ENCODE measurements at places on chromosomes 7 and 10.

- no peak for DNase-seq
Measured at GRCh38 chr7:129990403-129991192, 37.8 kb upstream of the UBE2H start.

DNA sequence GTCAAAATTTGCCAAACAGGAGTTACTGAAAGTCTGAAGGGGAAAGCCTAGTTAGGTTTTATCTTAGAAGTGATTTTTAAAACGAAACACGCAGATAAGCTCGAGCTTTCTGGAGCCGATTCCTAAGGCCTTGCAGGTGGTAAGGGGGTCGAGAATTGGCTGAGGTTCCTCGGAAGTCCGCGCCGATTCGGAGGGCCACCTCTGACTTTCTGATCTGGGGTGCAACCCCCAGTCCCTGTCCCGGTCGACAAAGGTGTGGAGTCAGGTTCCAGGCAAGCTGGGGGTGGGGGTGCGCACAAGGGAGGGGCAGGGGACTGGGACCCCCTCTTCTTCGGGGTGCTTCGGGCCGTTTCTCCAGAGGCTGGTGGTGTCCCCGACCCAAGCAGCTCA is 701 bp upstream of the CUL1 start:
- no peak for DNase-seq

- DNase-seq: no peak
Measured at GRCh38 chr10:13637303-13637856, 50.6 kb downstream of the PRPF18 start.

- no peak for DNase-seq
Measured at GRCh38 chr10:116111483-116112095, 161.4 kb downstream of the GFRA1 start.

GRCh38 chr7:23520582-23520981 is 11.2 kb downstream of the TRA2A start:
- DNase-seq: peak; percentile 38

GRCh38 chr10:87585565-87586514 is 73.8 kb upstream of the PAPSS2 start:
- no peak for DNase-seq

DNA sequence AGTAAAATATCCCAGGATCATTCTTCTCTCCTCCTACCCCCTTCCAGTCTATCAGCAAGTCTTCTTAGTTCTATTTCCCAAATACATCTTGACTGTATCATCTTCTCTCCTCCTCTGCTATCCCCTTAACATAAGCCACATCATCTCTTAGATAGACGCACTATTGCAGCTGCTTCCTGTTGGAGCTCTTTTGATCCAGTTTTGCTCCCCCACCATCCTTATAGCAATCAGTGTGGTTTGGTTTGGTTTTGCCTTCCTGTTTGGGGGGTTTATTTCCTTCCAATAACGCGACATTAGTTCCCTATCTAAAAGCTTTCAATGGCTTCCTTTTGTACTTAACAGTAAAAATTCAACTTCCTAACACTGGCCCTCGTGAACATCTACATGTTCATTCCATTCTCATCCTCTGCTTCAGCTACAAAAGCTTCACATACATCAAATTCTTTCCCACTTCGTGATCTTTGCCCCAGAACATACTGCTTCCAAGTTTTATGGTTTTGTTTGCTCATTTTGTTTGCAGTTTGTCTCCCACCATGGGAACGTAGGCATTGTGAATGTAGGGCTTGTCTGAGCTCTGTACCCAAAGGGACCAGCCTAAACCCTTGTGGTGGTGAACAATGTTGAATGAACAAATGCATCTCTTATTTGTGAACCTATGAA is 33.7 kb upstream of the PLXDC2 start:
- DNase-seq: no peak

DNA sequence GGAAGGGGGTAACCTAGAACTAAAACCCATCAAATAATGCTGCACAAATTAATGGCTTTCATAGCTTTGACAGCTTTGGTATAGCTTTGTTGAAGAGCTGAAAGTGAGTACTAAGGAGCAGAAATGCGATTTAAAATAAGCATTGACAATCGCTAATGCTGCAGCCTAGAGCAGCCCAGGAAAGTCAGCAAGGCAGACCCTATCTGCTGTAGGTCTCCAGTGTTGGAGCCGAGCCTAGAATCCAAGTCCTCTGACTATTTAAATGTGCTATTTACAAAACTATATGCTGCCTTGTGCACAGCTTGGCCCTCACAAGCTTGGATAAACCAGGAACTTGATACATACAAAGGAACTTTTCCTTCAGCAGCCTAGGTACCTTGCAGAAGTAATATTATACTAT is 64.9 kb upstream of the ASAH2 start:
- DNase-seq: no peak

DNA sequence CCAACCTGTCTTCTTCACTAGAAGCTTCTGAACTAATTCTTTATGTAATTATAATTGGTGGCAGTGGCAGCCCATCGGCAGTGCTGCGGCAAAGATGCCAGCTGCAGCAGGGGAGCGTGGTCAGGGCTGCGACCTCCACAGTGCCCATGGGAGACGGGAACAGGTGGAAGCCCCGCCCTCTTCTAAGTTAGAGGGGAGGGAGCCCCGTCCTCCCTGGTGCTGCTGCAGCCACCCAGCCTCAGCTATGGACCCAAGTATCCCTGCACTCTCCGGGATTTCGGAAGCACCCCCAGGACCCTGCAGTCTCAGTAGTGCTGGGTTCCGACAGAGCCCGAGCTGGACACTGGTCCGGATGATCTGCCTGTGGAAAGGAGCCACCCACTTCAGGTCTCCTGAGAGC is 117.0 kb upstream of the MBL2 start:
- no peak for DNase-seq

DNA sequence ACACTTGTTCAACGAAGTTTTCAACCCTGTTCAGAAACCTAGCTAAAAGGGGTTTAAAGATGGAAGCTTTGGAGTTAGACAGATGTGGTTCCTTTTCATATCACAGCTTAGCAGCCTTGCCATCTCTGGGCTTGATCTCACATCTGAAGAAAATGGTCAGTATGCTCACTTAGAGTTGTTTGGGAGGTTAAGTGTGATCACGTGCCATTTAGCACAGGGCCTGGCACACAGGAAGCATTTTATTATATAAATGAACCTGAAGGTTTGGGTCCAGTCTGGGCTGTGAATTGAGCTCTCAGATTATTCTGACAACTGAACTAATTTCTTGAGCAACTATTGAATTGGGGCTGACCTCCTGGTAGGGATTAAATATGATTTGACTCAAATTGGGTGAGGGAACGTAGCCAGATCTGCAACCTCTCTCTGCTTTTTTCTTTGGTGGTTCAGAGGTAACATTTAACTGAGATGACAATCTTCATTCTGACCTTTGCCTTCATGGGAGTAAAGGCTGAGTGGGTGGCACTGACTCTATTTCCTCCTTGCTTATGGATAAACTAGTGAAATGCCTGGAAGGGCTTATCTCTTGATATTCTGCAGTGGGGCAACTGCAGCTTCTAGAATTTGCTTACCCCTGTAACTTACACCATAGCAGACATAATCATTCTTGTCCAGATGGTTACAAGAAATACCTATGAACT is 10.2 kb upstream of the HKDC1 start:
- no peak for DNase-seq

DNA sequence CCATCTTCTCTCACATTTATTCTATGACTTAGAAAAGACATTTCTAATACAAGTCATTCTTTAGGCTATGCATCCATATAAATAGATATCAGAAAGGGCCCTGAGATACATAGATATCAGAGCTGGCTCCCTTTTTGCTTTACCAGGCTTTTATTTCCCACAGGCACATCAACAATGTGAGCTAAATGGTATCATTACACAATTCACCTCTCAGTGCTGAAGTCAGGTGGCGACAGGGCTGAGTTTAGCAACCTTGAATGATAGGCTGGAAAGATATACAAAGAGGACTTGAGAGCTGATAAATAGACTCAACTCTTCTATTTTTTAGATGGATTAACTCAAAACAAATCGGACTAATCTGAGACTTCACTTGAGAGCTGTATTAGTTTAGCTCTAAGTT is 189.2 kb upstream of the COL1A2 start:
- no peak for DNase-seq

GRCh38 chr10:62813453-62813852 is 2.7 kb downstream of the EGR2 start:
- no peak for DNase-seq

DNA sequence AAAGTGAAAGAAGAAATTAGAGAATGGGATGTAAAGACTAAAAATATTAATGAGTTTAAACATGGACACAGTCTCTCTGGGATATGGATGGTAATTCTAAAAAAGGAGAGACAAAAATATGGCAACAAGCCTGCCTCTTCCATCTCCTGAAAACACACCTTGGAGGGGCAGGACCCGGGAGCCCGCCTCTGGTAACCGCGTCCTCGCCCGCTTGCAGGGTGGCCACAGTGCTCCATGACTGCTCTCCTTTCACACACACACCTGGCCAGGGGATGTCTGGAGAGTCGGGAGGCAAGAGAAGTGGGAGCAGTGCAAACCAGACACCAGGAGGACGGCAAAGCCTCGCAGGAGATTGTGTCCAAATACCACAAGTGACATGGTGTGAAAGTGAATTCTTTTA is 166.3 kb downstream of the ZMYND11 start:
- no peak for DNase-seq

- no peak for DNase-seq
Measured at GRCh38 chr10:109037978-109038377, 885.3 kb downstream of the XPNPEP1 start.

- no peak for DNase-seq
Measured at GRCh38 chr10:112004075-112004474, 179.5 kb downstream of the GPAM start.

DNA sequence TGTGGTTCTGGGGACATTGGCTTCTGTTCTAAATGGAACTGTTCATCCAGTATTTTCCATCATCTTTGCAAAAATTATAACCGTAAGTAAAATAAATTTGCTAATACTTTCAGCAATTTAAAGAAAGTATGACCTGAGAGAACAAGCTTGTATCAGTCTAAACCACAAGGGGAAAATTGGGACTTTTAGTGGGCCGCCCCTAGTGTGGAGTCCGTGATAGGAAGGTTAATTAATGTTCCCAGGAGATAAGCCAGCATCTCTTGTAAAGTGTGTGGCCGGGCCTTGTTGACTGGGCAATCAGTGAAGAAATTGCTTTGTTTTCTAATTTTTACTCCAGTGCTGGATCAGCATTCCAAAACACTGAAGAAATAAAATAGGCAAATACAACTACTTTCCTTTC is 83.0 kb downstream of the ABCB5 start:
- no peak for DNase-seq

DNA sequence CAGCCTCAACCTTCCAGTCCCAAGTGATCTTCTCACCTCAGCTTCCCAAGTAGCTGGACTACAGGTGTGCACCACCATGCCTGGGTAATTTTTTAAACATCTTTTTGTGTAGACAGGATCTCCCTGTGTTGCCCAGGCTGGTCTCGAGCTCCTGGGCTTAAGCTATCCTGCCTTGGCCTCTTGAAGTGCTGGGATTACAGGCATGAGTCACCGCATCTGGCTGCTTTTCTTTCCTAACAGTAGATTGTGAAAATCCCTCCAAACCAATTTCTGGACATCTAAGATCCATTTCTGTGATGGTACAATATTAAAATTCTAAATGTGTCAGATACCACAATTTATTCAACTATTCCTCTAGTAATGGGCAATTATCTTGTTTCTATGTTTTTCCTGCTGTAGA is 38.7 kb downstream of the RAB18 start:
- no peak for DNase-seq

GRCh38 chr10:92290076-92290836 is 622 bp downstream of the CPEB3 start:
- DNase-seq: peak; percentile 47

GRCh38 chr10:73044378-73045285 is 52.0 kb downstream of the P4HA1 start:
- no peak for DNase-seq

DNA sequence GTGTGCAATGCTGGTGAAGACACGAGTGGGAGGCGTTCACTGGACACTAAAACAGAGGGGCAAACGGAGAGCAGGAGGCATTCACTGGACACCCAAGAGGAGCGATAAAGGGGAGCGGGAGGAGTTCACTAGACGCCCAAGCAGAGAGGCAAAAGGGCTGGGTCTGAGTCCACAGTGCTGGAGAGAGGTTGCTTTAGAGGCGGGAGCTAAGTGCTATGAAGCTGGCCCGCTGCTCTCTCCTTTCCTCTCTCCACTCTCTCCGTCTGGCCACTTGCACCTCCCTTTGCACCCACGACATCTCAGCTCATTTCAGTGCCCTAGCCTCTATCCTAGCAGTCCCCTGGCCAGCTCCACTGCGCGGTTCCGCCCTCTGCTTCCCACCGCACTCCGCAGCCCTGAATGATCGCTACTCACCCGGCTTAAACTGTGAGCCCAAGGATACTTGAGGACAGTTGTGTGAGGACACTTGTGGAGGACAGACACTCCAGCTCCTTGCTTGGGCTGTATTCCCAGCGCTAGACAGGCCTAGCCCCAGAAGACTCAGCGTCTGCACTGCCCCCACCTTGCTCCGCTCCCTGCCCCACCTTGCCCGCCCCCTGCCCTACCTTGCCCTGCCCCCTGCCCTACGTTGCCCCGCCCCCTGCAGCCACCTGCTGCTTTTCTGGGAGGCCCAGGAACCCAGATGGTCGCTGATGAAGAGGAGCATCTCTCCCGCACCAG is 78.8 kb upstream of the CPXM2 start:
- no peak for DNase-seq

DNA sequence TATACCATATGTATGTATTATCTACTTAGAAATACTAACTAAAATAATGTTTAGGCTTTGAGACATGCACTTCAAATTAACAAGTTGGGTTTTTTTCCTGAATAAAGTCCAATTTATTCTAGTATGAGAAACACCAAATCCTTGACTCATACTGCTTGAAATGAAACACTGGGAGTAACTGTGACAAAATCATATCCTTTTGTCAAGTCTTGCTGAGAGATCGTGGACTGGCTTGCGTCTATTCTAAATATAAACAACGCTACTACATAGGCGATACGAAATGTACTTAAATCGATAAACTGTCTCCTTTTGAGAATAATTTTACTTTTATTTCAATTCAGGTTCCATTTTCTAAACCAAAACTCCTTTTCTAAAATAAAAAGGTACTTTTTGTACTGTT is 16.3 kb downstream of the SMURF1 start:
- DNase-seq: no peak

DNA sequence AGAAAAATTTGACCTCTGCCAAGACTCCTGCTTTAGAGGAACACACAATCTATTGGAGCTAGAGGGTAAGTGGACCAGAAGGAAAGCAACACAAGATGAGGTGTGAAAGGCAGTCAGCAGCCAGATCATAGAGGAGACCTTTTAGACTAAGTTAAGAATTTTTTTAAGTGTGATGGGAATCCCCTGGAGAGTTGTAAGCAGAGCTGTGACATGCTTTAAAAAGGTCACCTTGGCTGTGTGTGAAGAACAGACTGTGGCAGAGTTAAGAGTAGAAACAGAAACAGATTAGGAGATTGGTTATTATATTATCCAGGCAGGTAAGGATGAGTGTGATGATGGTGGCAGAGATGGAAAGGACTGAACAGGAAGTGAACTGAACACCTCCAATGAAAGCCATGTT is 23.5 kb downstream of the CPEB3 start:
- no peak for DNase-seq

DNA sequence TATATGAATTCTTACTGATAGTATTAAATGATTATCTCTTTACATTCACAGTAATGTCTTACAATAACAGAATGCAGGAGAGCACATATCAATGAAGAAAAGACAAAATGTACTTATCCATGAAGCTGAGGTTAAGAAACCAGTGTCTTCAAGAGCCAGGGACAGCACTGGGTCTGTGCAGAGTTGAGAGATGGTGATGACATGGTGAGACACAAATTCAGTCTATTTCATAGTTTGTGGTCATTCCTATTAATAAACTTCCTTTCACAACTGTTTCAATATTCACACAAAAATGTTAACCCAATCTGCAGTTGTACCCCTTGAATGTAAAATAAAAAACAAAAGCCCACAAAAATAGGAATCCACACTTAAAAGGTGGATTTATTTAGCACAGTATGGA is 5.3 kb upstream of the MAGI2 start:
- DNase-seq: no peak
